ENCODE measurements at places on chromosomes 5 and 9. TPM values are rescaled to one million over a fixed set of nuclear protein-coding genes. Genes with fewer than 3 reads are reported as not detected.

Gene CCDC127
- total RNA-seq, result 7.4 TPM

DNA sequence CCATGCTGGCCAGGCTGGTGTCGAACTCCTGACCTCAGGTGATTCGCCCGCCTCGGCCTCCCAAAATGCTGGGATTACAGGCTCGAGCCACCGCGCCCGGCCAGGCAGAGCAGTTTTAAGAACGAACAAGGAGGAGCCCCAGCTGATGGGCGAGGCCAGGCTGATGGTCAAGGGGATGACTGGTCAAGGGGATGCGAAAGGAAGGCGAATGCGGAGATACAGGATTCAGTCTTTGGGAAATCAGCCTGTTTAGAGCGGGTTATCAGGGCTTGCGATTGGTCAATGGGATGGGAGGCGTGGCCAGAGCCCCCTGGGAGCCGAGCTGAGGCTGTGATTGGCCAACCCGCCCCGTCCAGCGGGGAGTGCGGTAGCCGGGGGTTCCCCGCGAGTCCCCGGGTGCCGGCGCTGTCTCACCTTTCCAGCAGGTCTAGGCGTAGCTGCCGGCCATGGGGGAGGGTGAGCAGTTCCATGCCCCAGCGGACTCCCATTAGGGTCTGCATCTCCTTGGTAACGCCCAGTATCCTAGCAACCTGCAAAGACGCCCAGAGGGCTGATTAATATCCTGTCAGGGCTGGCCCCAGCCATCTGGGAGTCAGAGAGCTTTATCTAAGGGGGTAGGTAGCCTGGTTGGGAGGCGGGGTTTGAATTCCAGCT, 7.5 kb upstream of the TOR2A start:
- peak; percentile 87 for DNase-seq

- DNase-seq, result no peak
These were observed 22.5 kb downstream of the SRFBP1 start for GRCh38 chr5:121984250-121984649.

Gene TOPORS
- 26.4 TPM for total RNA-seq

GRCh38 chr9:129451089-129451656, 169.7 kb downstream of the C9orf50 start:
- no peak for DNase-seq

DNA sequence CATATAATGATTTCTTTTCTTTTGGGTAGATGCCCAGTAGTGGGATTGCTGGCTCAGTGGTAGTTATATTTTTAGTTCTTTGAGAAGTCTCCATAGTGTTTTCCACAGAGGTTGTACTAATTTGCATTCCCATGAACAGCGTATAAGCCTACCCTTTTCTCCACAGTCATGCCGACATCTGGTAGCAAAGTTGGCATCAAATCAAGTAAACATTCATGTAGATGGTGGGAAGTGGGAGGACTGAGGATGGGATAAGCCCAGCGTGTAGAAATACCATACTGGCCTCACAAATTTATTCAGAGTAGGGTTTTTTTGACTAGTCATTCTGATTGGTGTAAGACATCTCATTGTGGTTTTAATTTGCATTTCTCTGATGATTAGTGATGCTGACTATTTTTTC, 115.4 kb downstream of the EGFLAM start:
- DNase-seq, result no peak

DNA sequence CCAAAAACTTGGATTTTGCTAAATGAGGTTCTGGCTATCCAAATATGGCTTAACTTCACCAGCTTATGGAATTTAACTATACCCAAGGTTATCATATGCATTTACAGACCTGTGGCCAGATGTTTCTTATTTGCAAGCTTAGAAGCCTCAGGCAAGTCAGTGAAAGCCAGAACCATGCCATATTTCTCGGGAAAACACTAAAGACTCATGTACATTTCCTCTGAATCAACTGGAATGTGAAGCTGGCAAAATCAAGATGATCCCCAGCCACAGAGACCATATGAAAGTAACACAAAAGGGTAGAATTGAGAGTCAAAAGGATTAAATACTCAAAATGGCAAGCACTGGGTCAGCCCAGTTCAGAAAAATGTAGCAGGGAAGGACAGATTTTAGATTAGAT, 76.4 kb upstream of the SLC1A1 start:
- no peak for DNase-seq

GRCh38 chr5:75275756-75276155, 39.1 kb upstream of the ANKRD31 start:
- no peak for DNase-seq

Gene MRPS2
- total RNA-seq, result 75.3 TPM

Gene CCNI2
- not detected for total RNA-seq

Gene CCDC180
- 0.37 TPM for total RNA-seq

DNA sequence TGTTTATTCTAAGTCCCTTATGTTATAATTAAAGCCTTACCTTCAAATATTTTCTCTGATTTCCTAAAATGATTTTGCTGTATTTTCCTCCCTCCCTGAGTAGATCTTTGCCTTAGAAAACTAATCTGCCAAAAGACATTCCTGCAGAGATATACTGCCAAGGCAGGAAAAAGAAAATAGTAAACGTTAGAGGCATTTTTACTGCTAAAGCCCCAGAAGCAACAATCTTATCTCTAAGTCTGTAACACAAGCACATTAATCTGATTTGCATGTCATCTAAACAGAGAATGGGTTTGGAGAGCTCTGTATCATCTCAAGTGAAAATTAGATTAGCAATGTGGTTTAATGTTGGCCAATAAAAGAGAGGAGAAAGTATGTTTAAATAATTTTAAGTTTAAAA, 847.7 kb downstream of the MAT2B start:
- no peak for DNase-seq

All from SK-MEL-5 (cell line).